ENCODE measurements at places on chromosomes 4 and X. TPM values are rescaled to one million over a fixed set of nuclear protein-coding genes. Genes with fewer than 3 reads are reported as not detected.

The KLHL13 gene
- 90.3 TPM for total RNA-seq

The TAF7L gene
- 0.82 TPM for total RNA-seq

The NELFA gene
- total RNA-seq: 33.1 TPM

The CHST7 gene
- total RNA-seq: 11.7 TPM

The MAGEH1 gene
- 56.1 TPM for total RNA-seq

The IQCM gene
- total RNA-seq: not detected

The TRPC5OS gene
- total RNA-seq: 0.21 TPM

The PRKG2 gene
- 0.92 TPM for total RNA-seq

The SLC2A9 gene
- total RNA-seq: 7.1 TPM

The ZNF711 gene
- 34.5 TPM for total RNA-seq

The SPANXA1 gene
- total RNA-seq: not detected

The PNMA5 gene
- not detected for total RNA-seq

The C4orf50 gene
- 0.10 TPM for total RNA-seq

The RAB9B gene
- total RNA-seq: 36.2 TPM

The F11 gene
- total RNA-seq: 0.62 TPM

The S100P gene
- total RNA-seq: 1.7 TPM

The TRIM60 gene
- total RNA-seq: not detected

The TCEANC gene
- total RNA-seq: 6.5 TPM

The PAGE2 gene
- not detected for total RNA-seq

The ZBTB33 gene
- 25.2 TPM for total RNA-seq

The CXXC4 gene
- total RNA-seq: 1.4 TPM

The APLN gene
- total RNA-seq: 6.9 TPM

The FBXL5 gene
- total RNA-seq: 206 TPM

The CT47C1 gene
- total RNA-seq: not detected

The RTL3 gene
- 1.9 TPM for total RNA-seq

The SLC9B1 gene
- 2.7 TPM for total RNA-seq

The XK gene
- 14.3 TPM for total RNA-seq

The ACE2 gene
- 0.51 TPM for total RNA-seq

The GPR143 gene
- total RNA-seq: not detected

The AMBN gene
- not detected for total RNA-seq

The SMIM31 gene
- total RNA-seq: not detected

The FHIP1A gene
- 66.0 TPM for total RNA-seq

The NDST3 gene
- total RNA-seq: not detected

The MAGEA4 gene
- total RNA-seq: not detected

The RHOH gene
- 0.62 TPM for total RNA-seq

The IGFBP7 gene
- total RNA-seq: 201 TPM

The TMEM154 gene
- 12.6 TPM for total RNA-seq

The CXCL10 gene
- not detected for total RNA-seq

The HELT gene
- not detected for total RNA-seq

The SLC7A11 gene
- total RNA-seq: 0.62 TPM

The MAGED2 gene
- 803 TPM for total RNA-seq

The TRIM61 gene
- total RNA-seq: 4.2 TPM

The PAK3 gene
- 5.5 TPM for total RNA-seq

The IL2 gene
- not detected for total RNA-seq

The SMR3B gene
- total RNA-seq: not detected

The NPY5R gene
- total RNA-seq: 0.41 TPM

The PFKFB1 gene
- total RNA-seq: 0.21 TPM

The AADAT gene
- total RNA-seq: 7.3 TPM

The CAPN6 gene
- total RNA-seq: 463 TPM

The ARMCX4 gene
- total RNA-seq: 23.7 TPM

The FRAS1 gene
- total RNA-seq: 46.9 TPM
